ENCODE measurements at places on chromosomes 5 and 9.

DNA sequence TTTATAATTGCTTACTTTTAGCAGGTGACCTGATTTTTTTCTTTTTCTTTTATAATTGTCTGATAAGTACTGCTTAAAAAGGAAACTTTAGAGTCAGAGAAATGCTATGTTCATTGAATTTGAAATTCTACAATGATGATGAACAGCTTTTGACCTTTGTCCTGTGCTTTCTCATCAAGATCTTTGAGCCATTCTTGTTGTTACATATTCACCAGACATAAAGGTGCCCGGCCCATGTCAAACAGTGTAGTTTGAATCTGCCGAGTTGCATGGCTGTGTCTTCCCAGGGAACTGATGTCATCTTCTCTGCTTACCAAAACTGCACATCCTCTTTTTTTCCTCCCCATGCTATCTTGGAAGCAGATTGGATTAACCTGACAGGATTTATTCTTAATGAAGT lies 163.6 kb downstream of the LRRC70 start:
- DNase-seq: no peak

DNA sequence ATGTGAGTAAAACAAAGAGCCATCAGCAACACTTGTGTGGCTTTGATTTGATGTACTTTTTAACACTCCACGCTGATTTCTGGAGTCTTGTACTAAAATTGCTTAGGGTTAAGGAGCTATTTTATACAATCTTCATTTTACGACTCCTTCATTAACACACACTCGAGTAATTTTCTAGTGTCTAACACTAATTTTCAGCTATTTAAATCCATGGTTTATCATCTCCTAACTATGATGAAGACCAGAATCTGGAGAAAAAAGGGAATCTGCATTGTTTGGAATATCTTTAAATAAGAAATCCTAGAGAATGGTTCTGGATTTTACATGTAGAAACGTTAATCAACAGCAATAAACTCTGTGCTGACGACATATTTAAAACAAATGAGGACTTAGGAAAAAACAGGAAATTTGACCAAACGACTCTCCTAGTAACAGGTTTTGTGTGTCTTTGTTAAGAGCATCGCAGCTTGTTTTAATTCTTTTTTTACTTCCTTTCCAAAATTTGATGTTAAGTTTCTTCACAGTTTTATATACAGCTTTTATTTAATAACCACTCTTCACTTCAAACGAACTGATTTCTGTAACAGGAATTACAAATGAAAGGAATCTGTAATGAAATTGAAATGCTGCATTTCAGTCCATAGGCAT lies 138.5 kb downstream of the AOPEP start:
- DNase-seq: no peak

DNA sequence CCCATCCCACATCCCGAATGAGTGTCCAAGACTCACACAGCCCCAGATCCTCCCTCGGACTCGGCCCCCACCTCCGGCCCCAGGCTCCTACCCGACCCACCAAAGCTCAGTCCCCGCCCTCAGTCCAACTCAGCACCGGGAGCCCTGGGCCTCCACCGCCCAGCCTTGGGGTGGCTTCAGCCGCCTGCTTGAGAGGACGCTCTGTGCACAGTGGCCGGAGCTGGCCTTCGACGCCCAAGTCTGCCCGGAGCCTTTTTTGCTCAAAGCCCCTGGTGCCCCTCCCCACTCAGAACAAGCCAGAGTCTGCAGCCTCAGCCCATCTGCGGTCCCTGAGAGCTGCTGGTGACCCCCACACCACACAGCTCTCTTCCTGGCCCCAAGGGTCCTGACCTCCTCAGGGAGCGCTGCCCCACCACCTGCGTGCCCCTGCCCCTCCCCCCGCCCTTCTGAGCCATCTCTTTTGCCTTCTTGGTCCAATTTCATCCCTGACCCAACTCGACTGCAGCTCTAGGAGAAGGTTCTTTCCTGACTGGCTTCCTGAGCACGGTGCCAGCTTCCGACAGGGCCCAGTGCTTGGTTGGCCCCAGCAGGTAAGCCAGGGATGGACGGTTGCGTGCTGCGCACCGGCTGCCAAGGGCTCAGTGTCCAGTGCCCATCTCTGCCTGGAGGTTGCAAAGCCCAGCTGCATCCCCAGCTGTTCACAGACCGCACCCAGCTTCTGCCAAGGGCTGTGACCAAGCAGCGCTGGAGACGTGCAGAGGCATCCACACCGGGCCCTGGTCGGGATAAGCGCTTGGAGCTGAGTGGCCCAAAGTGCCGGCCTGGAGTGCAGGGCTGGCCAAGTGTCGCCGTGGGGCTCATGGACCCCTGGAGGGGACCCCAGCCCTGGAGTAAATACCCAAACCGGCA lies 27.7 kb upstream of the NSMF start:
- DNase-seq: no peak

DNA sequence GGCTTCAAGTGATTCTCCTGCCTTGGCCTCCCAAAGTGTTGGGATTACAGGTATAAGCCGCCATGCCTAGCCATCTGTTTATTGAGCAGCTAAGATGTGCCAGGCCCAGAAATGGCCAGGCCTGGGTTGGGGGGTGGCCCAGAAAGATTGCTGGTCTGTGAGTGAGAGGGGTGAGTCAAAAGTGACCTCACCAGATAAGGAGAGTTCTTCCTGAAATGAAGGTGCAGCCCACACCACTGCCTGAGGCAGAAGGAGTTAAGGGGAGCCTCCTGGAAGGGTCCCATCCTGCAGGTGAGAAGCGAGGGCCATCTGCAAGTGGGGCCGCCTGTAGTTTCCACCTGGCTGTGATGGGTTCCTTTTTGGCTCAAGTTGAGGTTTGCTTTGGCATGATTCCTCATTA lies 96.9 kb upstream of the KLF4 start:
- no peak for DNase-seq

DNA sequence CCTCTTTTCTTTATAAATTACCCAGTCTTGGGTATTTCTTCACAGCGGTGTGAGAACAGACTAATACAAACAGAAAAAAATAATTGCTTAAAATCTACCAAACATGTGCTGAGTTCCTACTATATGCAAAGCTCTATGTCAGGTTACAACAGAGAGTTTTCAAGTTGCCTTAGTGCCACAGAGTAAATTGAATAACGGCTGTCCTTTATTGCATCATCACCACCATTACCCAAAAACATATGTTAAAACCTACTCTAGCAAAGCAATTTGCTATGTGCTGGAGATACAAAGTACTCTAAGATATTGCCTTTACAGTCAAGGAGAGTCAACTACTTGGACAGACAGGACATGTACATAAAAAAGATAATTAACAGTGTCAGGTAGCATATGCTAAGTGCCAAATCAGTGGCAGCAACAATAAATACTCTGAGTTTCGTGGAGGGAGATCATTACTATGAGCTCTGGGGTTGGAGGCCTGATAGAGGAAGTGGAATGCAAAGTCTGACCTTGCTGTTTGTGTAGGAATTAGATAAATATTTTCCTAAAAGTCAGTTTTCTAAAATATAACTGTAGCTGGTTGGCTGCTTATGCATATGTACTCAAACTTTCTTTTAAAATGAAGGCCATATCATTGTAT lies 1058.7 kb upstream of the WWC1 start:
- no peak for DNase-seq

DNA sequence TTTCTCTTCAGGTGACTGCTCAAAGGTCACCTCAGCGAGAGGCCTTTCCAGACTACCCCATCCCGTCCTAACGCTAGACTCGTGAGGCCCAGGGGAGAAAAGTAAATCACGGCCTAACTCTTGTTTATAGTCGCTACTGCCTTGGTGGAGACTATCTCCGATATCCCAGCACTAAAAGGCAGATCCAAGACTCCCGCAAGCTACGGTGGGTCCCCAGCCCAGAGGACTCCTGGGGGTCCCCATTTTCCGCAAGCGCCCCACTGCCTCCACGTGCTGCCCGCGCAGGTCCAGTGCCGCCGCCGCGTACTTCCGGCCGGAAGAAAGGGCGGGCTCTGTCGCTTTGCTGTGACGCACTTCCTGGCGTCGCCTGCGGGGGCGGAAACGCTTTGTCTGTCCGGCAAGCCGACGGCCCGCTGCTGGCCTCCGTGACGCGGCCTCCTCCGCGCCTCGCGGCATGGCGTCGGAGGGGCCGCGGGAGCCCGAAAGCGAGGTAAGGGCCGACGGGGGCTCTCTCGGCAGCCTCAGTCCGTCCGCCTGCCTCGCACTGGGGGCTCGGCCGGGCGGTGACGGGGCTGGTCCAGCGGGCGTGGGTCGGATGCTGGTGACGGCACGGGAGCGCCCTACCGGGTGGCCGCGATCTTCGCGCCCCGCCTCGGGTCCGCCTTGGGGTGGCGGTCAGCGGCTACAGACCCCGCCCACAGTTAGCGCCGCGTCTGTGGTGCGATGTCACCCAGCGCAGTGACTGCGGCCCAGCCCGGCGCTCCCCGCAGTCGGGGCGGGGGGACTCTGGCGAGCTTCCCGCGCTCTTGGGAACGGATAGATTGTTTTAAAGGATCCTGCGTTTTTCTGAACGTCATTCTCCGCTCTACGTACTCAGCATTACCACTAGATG lies at the start of gene SECISBP2:
TSS of gene SECISBP2 (plus strand) at position 378 of the 892 bp plus-strand sequence. CDS start at position 455, 77 bp downstream.
- peak; percentile 88 for DNase-seq

DNA sequence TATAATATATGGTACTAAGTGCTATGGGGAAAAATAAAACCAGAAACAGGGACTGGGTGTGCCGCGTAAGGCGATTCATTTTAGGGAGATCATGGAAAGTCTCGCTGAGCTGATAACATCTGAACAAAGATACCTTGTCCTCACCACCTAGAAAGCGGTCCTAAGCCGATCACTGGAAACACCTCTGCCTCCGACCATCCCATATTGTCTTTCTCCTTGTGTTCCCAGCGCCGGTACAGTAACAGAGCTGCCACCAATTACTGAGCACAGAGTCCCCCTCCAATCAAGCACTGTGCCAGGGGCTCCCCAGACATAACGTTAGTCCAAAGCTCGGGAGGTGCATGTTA lies 704 bp downstream of the CCDC112 start:
- no peak for DNase-seq

DNA sequence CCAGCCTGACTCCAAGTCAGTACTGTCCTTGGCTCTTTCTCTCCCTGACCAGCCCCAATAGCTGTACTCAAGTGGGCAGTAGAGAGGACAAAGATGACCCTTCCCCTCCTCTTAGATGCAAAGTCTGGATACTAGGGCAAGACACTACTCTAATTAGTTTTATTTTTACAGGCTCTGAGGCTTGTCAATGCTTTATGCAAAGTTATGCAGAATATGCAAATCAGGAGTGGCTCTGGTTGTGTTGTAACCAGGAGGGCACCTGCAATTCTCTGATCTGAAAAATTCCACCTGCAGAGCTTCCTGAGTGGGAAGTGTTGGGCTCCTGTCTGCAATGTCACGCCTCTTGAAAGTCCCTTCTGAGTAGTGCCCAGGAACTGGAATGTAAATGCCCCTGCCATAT lies 201.5 kb downstream of the RGS3 start:
- no peak for DNase-seq

- no peak for DNase-seq
These were observed 143.2 kb downstream of the HMHB1 start for GRCh38 chr5:143955141-143955540.

DNA sequence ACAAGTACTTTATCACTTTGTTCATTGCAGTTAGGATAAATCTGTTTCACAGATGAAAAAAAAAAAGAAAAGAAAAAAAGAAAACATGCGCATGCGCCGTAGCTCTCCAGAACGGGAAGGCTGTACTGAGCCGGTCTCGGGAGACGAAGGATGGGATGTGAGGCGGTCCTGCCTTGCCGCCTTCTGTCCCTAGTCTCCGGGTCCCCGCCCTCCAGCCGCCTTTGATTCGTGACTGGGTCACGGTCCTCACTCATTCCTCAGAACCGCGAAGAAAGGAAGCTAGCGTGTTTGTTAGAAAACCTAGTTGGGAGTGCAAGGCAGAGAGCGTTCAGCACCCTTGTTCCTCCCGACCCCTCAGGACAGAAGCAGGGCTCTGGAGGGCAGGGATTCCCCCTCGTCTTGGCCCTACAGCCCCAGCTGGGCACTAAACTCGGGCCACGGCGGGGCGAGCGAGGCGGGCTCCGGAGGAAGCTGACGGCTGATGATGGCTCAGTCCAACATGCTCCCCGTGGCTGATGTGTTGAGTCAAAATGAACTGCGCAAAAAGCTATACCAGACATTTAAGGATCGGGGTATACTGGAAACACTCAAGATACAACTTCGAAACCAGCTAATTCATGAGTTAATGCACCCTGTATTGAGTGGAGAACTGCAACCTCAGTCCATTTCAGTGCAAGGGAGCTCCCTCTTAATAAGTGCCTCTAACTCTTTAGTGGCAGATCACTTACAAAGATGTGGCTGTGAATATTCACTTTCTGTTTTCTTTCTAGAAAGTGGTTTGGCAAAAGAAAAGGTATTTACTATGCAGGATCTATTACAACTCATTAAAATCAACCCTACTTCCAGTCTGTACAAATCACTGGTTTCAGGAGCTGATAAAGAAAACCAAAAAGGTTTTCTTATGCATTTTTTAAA lies 40.0 kb downstream of the CPLANE1 start:
- no peak for DNase-seq

DNA sequence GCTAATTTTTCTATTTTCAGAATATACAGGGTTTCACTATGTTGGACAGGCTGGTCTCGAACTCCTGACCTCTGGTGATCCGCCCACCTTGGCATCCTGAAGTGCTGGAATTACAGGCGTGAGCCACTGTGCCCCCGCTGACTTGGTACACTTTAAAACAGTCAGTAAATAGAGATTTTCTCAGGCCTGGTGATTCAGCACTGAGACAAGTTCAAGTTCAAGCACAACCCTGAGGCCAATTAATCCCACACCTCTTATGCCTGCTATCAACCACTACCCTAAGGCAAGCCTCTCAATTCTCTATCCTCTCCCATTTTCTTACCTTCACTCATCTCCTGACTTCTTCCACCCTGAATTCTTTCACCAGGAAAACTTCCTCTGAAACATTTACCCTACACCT lies 18.9 kb downstream of the MUSK start:
- no peak for DNase-seq

GRCh38 chr5:180291943-180292831 lies at the start of gene MAPK9:
MAPK9 (minus strand) TSS chr5:180292083; CDS start chr5:180280561, 11,522 bp downstream.
- DNase-seq: peak; percentile 71

GRCh38 chr9:129868872-129869486 lies 33.7 kb downstream of the USP20 start:
- no peak for DNase-seq

- DNase-seq: no peak
These were observed 127.6 kb upstream of the SLC1A3 start for GRCh38 chr5:36478646-36479317.

DNA sequence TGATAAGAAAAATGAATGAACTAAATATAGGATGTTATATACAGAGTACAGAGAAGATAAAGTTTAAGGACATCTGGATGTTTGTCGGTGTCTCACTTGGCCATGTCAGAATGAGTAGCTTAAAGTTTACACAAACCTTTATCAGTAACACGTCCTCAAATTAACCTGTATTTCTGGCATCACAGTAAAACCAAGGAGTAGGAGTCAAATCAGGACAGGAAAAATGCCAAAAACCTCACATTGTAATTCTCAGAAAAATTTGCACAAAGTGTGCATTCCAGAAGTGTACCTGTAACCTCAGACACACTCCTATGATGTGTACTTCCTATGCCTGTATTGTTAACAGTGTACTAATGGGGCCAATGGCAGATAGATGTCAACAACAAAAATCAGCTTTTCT lies 139.3 kb downstream of the SMC2 start:
- no peak for DNase-seq

- no peak for DNase-seq
These were observed 25.8 kb upstream of the F2R start for GRCh38 chr5:76690037-76690679.
